ENCODE measurements at places on chromosomes 2 and 18. TPM values are rescaled to one million over a fixed set of nuclear protein-coding genes. Genes with fewer than 3 reads are reported as not detected.

Gene LCT
- not detected for total RNA-seq

Gene PAIP2B
- 15.1 TPM for total RNA-seq

Gene HOXD13
- total RNA-seq: not detected

Gene AKAIN1
- not detected for total RNA-seq

- no peak for DNase-seq
These were observed 4.2 kb downstream of the FOXI3 start for GRCh38 chr2:88448248-88448647.

GRCh38 chr2:42009657-42010580 lies 37.9 kb upstream of the PKDCC start:
- no peak for DNase-seq

Measured in left cardiac atrium (tissue), 4 donors.